ENCODE measurements at places on chromosomes 5 and 9.

DNA sequence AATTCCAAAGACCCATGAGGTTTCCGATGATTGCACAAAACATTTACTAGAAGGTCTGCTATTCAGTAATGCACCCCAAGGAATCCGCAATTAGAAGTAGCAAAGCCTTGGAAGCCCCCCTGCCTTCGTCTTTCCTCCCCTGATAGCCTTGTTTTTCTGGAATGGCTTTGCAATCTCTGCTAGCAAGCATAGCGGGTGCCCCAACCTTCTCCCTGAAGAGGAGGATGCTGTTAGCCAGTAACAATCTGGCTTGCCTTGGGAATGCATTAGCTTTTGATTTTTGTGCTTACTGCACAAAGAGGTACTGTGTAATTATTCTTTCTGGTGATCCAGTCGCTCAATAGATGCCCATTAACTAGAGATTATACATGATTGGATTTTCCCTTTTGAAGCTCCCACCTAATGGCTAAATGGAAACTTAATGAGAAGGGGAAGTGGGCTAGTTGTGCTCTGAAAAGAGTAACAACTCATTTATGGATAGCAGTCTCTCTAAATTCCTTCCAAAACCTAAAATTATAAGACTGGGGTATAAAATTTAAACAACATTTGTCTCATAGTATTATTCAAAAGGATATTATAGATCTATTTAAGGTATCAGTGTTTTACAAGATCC is 91.6 kb downstream of the FBXW11 start:
- no peak for DNase-seq

GRCh38 chr9:126534431-126535186 is 79.1 kb upstream of the LMX1B start:
- no peak for DNase-seq

GRCh38 chr5:91281401-91281800 is 101.7 kb downstream of the ARRDC3 start:
- DNase-seq: peak; percentile 79

DNA sequence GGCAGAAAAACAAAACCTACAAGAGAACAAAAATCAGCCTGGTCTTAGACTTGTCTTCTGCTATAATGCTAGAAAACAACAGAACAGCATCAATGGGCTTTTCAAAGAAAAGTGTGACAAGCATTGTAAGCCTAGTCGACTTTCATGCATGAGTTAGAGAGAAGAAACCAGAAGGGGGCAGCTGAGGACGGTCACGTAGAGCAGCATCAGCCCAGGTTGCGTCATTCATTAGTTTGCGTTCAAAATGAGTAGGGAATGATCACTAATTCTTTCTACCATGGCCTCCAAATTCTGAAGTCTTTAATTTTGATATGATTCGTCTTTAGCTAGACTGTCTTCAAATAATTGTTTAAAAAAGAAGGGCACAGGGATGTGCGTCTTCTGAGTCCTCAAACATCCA is 4.7 kb upstream of the ISCA1 start:
- peak; percentile 84 for DNase-seq

GRCh38 chr5:168291342-168291963 is at the start of gene WWC1:
TSS of gene WWC1 (plus strand) at chr5:168291645. CDS start at chr5:168292153, 508 bp downstream.
- peak; percentile 29 for DNase-seq

GRCh38 chr5:168151041-168151440 is 140.4 kb upstream of the WWC1 start:
- no peak for DNase-seq

DNA sequence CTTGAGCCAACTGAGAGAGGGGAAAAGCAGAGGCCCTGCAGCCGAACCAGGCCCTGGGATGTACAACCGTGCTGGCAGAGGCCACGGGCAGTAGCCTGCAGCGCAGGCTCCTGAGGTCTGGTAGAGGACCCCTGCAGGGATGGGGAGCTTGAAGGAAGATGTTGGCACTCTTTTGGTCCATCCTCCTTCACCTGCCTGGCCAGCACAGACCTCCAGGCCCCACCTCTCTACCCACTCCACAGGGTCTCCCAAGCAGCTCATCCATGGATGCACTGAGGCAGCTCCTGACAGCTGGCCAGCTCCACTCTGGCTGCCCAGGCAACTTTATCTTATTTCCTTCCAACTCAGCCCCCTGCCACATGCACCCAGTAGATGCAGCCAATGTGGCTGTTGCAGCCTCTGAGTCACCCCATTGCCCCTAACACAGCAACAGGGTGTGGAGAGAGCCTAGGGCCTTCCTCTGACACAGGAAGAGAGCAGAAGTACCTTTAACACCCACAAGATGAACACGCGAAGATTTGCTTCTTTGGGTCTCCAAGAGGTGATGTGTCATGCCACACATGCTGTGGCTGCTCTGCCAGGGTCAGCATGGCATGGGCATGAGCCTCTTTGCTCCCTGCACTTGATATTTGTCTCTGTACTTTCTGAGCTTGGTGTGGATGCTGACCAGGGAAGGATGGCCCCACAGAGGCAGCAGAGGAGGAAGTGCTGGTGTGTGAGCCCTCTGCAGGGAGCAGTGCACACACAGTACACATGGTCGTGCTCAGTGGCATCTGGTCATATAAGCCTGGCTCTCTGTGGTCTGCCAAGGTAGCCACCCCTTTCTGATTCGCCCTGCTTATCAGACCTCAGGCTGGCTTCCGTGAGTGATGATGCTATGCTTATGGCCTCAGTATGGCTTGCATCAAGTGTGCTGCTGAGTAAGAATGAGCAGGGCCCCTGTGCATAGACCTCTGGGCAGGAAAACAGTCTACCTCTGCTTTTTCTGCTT is 117.2 kb downstream of the NRG2 start:
- no peak for DNase-seq

DNA sequence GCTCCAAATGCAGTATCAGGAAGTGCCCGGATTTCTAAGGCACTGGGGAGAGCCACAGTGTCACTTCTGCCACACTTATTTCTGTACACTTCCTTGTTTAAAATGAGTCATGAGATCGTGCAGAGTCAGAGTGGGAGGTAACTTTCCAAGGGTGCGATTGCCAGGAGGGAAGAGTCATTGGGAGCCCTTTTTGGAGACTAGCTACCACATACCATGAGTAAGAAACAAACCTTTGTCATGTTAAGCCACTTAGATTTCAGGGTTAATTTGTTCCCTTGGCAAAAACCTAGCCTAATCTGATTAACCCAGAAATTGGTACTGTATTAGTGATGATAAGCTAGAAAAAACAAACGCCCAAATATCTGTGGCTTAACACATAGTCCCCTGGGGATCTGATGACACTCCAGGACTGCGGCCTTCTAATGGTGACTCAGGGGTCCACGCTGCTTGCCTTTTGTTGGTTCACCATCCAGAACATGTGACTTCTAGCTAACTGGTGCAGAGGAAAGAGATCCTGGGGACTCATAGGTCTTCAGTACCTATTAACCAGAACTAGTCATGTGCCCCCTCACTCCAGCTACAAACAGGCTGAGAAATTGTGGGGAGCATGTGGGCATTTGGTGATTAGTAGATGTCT is 48.6 kb upstream of the TLE1 start:
- DNase-seq: peak; percentile 79

DNA sequence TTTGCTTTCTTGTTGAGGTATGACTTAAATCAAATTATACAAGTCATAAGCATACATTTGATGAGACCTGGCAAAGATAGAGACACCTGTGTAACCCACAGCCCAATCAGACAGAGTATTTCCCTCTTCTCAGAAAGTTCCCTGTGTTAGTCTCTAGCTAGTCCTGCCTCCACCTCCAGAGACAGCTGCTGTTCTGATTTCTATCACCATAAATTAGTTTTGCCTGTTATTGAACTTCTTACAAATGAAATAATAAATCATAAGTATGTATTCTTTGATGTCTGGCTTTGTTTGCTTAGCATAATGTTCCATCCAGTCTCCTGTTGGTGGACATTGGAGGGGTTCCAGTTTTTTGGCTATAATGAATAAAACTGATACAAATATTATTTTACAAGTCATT is 194.5 kb downstream of the ICE1 start:
- no peak for DNase-seq

DNA sequence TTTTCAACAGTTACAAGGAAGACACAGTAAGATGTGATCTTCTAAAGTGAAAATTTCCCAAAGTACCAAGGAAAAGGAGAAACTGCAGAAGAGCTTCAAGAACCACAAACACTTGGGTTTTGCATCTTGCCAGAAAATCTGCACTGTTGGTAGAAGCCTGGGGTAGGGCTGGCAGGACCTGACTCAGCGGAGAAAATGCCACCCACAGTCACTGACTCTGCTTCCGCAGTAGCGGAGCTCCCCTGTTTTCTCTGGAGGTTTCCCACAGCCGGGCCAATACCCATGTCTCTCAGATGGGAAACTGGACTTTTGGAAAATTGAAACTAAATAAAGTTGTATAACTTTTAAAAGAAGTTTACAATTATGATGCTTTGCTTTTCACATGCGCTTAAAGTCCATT is 104.2 kb downstream of the MEF2C start:
- DNase-seq: no peak

DNA sequence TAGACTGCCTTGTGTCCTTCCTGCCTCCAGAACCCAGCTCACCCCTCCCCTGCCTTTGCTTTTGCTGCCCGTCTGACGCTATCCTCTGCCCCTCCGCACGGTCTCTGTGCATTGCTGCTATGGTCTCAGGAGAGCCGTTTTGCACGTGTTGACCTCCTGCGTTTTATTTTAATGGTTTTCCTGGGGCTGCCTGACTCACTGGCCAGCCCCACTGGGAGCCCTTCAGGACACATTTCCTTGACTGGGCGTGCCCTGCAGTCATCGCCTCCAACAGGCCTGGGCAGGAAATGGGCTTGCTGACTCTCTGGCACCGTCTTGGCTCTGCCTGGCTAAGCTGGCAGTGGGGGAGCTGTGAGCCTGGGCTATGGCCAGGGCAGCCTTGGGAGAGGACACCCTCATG is 17.9 kb upstream of the ASS1 start:
- DNase-seq: peak; percentile 54

- peak; percentile 12 for DNase-seq
Observed at GRCh38 chr9:2833096-2833495, 10.8 kb downstream of the PUM3 start.

- DNase-seq: no peak
Observed at GRCh38 chr9:96509848-96510247, 59.9 kb downstream of the HABP4 start.

DNA sequence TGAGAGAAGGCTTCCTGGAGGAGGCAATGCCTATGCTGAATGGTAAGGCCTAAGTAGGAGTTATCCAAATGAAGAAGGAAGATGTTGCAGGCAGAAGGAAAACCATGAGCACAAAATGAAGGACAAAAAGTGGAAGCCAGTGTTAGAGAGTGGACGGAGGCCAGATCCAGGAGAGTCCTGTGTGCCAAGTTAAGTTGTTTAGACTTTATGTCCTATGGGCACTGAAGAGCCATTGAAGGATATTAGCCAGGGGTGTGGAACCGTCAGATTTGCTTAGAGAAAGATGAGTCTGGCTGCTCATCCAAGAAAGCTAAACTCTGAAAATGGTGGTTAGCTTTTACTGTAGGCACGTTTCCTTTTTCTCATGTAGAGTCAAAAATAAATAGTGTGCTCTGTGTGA is 254.7 kb downstream of the ADAMTSL1 start:
- DNase-seq: no peak

DNA sequence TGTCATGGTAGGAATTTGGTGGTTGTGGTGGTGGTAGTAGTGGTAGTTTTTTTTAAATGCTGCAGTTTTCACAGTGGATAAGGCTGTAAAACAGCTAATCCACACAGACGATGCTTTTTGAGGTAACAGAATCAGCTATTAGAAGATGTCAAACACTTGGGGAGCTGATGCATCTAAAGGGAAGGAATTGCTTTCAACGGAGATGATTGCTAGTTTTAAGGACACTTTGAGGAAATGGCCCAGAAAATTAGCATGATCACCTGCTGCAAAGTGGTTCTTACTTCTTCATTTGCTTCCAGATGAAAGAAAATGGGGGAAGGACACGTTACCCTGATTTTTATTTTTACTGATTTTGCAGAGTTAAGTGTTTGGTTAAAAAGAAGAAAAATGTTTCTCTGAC is 178.2 kb upstream of the ATP10B start:
- no peak for DNase-seq

DNA sequence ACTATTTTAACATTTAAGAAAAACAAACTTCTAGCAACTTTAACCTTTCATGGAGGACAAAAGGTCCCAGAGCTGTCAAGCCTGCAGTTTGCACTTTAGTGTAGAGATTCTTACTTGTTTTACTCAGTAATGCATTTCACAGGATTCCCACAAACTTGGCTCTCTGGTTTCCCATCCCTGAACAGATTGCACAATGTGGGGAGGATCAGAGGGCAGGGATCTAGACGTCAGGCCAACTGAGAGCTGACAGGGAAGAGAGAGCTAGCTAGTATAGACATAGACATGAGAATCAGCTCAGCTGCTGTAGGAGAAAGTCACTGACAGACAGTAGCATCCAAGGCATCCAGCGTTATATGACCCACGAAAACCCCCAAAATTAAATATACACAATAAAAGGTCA is 20.9 kb upstream of the BNIP1 start:
- DNase-seq: peak; percentile 94

DNA sequence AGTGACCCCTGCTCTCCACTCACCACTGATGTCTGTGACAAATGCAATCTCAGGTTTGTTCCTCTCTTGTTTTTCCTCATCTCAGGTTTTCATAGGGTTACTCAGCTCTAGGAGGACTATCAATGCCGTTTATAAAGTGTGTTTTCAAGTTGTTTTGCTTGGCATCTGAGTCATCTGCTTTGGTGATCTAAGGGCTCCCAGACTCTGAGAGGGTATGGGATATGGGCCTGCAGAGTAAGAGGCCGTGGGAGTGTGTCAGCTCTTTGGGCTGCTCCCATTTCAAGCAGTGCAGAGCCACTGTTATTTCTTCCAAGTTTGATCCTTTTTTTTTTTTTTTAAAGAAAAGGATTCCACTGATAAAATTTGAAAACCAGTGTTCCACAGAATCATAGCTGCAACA is 46.3 kb downstream of the NNT start:
- DNase-seq: peak; percentile 71

- no peak for DNase-seq
Observed at GRCh38 chr5:72494623-72495124, 12.5 kb downstream of the ZNF366 start.

DNA sequence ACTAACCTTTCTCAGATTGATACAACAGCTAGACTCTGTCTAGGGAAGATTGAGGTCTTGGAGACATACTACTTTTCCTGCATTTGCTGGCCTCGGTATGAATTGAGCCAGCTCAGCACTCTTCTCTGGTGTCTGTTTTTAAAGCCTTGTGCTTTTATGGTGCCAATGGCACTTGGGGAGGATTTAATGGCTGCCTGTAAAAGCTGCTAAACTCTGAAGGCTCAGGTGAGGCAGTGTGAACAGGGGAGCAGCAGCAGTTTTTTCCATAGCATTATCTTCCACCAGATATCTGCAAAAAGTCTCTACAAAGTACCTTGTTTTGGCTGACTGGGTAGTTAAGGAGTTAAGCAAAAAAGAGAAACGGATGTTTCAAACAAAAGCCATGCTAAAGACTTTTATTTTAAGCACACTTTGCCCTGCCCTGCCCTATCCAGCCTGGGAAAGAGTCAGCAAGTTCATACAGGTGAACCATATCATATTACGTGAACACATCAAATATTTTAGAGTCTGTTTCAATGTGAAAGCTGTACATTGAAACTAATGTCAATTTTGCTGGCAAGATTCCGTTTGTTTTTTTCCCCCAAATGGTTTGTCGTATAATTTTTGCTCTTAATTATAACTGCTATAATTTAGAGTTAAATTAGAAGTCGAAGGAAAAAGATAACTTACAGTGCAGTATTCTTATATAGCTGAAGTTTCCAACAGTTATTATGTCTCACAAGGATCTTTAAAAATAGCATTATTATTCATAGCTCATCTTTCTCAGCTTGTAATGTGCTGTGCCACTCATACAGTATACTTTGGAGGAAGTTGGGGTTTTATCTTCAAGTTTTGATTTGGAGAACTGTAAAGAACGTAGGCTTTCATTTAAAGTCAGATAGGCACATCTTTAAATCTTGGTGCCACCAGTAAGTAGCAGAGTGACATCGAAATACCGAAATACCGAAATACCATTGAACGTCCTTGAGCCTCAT is 424.1 kb upstream of the CD180 start:
- DNase-seq: no peak

All from choroid plexus epithelial cell (primary cell).